ENCODE measurements at places on chromosomes 5 and 9.

DNA sequence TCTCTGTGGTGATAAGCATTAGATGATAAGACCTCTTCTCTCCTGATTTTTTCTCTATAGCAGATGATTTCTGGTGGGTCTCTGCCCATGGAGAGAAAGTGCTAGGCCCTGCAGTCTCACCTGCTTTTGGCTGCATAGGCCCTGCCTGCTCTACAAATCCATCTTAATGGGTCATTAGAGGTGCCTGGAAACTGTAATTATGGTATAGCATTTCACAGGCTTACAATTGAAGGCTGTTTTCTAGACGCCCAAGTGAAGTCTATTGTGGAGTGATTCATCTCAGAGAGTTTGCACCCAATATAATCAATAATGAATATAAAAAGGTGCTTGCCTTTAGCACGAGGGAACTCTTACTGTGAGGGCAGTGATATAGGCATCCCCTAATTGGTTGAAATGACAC, 33.8 kb downstream of the NEUROG1 start:
- DNase-seq: no peak

DNA sequence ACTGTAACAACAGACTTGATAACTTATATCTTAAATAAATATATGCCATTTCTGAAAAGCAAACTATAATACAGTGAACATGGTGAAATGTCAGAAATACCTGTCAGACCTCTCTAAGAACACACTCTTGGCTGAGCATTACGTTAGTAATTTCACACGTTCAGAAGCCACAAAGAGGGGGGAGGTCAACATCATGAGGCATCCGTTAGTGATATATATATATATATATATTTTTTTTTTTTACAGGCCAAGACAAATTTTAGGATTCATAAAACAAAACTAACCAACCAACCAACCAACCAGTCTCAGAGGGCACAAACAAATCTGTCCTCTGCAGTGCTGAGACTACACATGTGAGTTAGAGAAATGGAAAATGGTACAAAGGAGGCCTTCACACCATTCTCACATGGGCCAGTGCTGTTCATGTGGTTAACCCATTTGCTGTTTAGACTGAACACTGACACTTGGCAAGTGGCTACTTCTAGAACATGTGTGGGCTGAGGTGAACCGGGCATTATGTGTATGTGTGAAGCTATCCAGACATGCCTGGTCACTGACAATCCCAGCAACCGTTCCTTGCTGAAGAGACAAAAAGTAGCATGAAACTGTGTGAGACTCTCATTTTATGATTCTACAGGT, 54.5 kb downstream of the ELL2 start:
- peak; percentile 51 for DNase-seq

- peak; percentile 91 for DNase-seq
These were observed at the start of gene GALNT10 for GRCh38 chr5:154190595-154191304. Gene GALNT10, plus strand, starts transcription at chr5:154190733. Its CDS starts 134 bp downstream, at chr5:154190867.

GRCh38 chr5:123116058-123116457, 27.0 kb downstream of the PRDM6 start:
- DNase-seq: no peak

DNA sequence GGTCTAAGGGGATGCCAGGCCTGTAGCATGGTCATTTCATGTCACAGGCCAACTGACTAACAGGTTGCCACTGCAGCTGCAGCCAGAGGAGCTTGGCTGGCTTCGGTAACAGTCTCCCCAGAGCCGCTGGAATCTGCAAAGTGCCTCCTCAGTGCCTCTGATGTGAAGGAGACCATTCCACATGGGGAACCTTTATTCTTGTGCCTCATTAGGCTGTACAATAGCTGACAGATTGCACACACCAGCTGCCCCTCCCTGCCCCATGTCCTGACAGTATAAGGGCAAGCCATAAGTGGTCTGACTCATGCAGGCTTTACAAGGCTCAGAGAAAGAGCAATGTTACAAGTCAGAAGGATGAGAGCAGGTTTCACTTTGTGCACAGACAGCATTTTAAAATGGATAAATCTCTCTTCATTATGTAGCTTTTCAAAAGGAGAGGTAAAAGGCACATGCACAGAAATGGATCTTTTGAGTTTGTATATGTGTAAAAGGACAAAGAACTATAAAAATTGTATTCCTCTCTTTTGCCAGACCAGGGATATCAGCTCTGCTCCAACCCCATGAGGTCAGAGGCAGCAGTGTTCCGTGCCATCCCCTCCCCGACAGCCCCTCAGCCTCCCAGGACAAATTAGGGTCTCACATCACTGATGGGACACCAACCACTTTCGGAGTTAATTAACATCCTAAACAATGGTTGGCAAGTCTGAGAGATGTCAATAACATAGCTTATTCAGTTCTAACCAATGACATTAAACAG, 467.8 kb downstream of the TMEM232 start:
- no peak for DNase-seq

DNA sequence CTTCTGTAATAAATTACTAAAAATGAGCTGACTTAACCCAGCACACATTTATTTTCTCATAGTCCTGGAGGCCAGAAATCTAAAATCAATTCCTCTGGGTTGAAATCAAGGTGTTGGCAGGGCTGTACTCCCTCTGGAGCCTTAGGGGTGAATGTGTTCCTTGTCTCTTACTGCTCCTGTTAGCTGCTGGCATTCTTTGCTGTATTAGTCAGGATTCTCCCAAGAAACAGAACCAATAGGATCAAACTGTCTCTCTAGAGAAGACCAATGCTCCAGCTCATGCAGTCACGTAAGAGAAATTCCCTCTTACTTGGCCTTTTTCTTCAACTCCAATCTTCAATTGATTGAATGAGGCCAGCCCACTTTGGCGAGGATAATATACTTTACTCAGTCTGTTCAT, 15.3 kb upstream of the CD180 start:
- DNase-seq: no peak

DNA sequence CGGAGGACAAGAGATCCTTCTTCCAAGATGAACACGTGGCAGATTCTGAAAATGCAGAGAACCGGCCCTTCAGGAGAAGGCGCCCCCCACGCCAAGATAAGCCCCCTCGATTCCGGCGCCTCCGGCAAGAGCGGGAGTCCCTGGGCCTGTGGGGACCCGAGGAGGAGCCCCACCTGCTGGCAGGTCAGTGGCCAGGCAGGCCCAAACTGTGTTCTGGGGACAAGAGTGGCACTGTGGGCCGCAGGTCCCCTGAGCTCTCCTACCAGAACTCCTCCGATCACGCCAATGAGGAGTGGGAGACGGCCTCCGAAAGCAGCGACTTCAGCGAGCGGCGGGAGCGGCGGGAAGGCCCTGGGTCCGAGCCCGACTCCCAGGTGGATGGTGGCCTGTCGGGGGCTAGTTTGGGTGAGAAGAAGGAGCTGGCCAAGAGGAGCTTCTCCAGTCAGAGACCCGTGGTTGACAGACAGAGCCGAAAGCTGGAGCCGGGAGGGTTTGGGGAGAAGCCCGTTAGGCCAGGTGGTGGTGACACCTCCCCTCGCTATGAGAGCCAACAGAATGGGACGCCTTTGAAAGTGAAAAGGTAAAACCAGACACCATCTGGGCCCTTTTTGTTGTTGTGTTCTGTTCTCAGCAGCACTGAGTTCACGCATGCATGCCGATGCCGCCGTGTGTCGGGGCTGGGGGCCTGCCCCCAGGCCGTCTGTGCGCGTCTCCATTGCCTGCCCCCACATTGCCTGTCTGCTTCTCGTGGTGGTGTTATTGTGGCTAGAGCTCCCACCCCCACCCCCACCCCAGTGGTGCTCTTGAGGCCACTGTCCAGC, 26.6 kb upstream of the POMT1 start:
- no peak for DNase-seq

- DNase-seq: peak; percentile 66
These were observed 259.4 kb downstream of the AUH start for GRCh38 chr9:91102269-91102668.

GRCh38 chr5:52767766-52768480, 19.8 kb upstream of the ITGA1 start:
- DNase-seq: no peak

DNA sequence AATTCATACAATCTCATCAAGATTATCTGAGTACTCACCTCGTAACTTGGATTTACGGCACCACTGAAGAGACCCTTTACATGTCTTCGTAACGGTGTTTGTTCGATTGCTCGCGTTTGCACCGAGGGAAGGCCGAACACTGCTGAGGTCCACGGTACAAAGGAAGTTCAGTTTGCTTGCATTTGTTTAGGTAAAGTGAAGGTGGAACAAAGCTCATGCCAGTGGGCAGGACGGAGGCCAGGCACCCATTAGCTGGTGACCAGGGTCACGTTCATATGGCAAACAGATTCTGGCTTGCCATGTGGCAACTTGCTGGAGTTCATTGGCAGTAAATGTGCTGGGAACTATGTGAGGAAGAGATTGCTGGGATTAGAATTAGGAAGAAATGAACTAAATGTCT, 164.8 kb downstream of the MACROH2A1 start:
- DNase-seq: no peak

DNA sequence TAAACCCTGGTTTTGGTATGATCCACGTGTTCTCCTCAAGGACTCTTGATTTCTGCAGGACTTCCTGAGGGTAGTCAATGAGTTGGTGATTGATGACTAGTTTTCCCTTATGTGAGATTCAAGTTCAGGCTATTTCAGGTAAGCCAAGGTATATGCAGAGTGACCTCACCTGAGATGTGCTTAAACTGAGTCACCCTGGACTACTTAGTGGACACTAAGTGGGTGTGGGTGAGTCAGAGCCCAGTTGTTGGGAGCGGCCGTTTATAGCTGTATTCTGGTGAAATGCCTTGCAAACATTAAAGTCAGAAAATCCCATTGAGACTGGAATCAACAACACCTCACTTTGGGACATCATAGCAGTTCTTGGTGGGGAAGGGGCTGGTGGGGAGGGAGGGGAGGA, 62.9 kb downstream of the SLC28A3 start:
- no peak for DNase-seq

DNA sequence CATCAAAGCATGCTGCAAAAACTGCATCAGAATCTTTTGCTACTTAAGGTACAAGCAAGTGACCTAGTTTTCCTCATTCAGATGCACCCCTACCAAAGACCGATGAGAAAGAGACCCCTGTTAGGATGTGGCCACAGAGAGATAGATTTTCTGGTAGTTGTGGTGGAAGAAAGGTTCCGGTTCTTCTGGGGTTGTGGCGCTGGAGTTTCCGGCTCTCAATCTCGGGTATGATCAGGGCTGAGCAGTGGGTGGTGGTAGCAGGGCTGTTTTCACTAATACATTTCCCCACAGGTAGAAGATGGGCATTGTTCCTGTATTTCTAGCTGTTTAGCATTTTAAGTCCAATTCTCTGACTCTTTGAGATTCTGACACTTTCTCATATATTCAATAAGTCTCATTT, 58.4 kb downstream of the PCSK1 start:
- no peak for DNase-seq

- DNase-seq: no peak
These were observed 123.5 kb upstream of the COL5A1 start for GRCh38 chr9:134518004-134518606.

GRCh38 chr9:128707446-128707845, 5.1 kb downstream of the PKN3 start:
- DNase-seq: no peak

DNA sequence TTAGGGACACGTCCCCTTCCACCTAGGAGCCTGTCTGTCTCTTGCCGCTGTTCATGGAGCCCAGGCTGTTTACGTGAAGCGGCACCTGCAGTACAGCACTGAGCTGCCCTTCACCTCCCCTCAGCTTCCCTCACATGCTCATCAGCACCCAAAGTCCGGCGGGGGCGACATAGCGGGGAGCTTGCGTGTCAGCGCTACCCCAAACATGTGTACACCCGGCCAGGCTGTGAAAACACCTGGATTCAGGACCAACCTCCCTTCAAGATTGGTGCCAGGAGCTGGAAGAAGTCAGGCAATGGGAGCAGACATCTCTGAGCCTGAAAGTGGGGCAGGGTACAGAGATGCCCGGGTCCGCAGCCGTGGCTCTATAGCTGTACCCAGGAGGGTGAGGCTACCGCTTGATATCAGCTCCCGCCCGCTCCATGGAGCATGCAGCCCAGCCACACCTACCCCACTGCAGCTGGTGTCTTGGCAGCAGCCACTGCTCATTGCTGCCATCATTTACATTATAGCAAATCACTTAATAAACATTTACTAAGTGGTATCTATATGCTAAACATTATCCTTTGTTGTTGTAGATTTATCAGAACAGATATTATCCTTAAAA, 712.1 kb downstream of the CDH9 start:
- DNase-seq: no peak

- no peak for DNase-seq
These were observed 149.2 kb upstream of the ANKH start for GRCh38 chr5:15020736-15021135.

- no peak for DNase-seq
These were observed 458.1 kb upstream of the CDH18 start for GRCh38 chr5:20446121-20446520.

GRCh38 chr5:5069851-5070250, 70.3 kb upstream of the ADAMTS16 start:
- DNase-seq: no peak

GRCh38 chr5:172175263-172175719, 12.7 kb downstream of the STK10 start:
- DNase-seq: peak; percentile 94

GRCh38 chr9:112015149-112015548, 118.5 kb downstream of the UGCG start:
- DNase-seq: no peak

GRCh38 chr9:14373706-14374105, 59.8 kb upstream of the NFIB start:
- no peak for DNase-seq

- no peak for DNase-seq
These were observed 111.7 kb upstream of the PCAT7 start for GRCh38 chr9:94443032-94443722.

DNA sequence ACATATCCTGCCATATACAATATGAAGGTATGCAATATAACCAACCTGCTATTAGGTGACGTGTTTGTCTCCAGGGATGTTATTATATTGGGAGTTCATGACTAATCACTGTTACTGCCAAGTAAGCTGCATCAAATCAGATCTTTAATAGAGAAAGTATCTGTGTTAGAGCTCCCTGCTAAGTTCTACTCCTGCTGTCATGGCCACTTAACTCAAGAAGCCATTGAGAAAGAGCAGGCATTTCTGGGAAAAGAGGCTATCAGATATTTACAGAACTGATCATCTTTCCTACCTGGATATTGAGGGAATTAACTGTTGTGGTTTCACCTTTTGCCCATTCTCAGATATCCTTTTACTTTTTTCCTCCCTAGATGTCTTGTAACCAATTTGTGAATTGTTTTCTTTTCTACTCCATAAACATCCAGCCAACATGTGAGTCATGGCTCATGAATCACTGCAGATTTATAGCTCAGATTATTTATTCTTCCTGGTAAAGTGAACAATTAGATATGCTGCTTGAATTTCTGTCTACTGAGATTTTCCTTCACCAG, 634.8 kb upstream of the FAM174A start:
- DNase-seq: no peak
